ENCODE measurements at places on chromosomes 2 and 18.

DNA sequence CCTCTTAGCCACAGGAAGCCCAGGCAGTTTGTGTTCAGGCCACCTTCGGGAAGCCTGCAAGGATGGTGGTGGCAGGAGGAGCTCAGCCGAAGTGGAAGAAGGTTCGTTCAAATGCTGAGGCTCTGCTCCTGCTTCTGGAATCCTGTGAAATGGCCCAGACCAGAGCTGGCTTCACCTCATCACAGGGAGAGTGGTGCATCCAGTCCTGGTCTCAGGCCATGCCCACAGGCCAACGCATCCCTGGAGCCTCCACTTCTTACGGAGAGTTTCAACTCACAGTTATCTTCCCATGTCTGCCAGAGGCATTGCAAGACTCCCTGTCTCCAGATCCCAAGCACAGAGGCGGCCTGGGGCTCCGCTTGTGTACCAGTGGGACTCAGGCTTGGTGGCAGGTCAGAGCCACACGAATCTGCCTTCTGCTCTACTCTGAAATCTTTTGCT lies 82.3 kb downstream of the NDUFA10 start:
- DNase-seq = no peak

GRCh38 chr2:47488870-47489584 lies 86.1 kb downstream of the MSH2 start:
- peak; percentile 88 for DNase-seq

DNA sequence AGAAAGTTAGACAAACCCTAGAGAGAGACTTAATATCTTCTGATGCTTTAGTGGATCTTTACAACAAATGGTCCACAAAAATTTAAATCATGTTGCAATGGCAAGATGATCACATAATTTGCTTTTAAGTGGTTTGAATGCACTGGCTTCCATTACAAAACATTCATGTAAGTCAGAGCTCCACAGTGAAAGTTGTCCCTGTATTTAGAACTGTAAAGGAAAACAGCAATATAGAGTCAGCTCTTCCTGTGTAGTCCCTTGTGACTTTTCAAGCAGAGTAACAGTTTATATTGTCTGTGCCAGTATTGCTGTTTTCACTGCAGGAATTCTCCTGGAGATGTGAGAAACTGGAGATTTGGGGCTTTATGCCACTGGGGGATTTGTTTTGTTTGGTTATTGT lies 77.7 kb downstream of the MEIS1 start:
- no peak for DNase-seq

GRCh38 chr2:70808983-70809958 lies 11.1 kb downstream of the CLEC4F start:
- no peak for DNase-seq

DNA sequence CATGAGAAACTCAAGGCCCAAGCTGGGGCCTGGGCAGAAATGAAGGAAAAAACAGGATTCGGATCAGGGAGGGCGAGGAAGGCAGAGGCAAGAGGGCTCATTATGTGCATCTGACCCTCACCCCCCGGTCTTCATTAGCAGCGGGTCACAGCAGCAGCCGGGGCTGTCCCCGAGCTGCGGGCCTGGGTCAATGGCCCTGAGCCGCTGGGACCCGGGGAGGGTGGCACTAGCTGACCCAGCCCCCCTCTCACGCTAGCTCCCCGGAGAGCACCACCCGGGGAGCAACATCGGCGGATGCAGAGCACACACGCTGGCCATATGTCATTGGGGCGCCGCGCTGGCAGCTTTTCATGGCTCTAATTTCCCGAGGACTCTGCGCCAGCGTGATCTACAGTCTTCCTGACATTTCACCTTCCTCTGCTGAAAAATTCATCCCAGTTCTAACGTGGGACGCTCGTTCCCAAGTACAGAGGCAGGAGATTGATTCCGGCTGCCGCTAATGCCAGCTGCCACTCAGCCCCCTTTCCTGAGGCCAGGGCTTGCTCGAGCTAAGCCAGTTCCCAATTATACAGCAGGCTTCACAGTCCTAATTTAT lies 63.7 kb downstream of the EIPR1 start:
- peak; percentile 13 for DNase-seq

- DNase-seq = peak; percentile 93
Observed at GRCh38 chr2:236867441-236868260, 218.0 kb upstream of the COPS8 start.

- DNase-seq = peak; percentile 71
Observed at GRCh38 chr18:71529703-71530303, 1014.3 kb downstream of the CBLN2 start.

DNA sequence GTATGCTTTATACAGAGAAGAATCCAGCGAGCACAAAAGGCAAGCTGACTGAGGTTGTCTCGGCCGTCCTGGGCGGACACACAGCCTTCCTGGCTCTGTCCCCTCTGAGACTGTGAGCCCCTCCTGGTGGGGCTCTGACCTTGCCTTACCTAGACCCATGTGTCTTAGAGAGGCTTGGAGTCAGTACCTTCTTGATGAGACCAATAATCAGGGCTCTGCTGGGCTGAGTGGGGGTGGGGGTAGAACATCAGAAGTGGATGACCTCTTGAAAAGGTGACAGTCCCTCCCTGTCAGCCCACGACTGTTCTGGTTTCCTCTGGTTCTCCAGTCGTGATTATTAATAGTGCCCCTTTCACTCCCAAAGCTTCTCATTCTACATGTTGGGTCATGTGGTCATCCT lies 31.2 kb downstream of the TWIST2 start:
- DNase-seq = no peak

DNA sequence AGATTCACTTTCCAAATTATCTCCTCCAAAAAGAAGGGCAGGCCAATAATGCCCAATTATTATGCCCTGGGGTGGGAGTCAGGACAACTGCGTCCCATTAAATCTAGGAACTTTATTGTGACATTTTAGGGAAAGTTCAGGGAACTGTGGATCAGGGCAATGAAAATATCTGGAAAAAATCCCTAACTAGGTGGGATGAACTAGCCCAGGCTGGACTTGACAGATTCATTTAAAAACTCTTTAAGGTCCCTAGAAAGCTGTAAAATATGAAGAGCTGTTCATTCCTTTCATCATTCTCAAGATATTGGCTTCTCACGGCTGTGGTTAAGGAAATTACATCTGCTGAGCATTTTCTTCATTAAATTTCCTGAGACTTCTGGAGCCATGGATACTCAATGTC lies 8.2 kb downstream of the CREG2 start:
- no peak for DNase-seq

- DNase-seq = no peak
Observed at GRCh38 chr18:56358608-56359280, 279.6 kb downstream of the TXNL1 start.

- no peak for DNase-seq
Observed at GRCh38 chr2:234102112-234102511, 51.6 kb downstream of the SPP2 start.

GRCh38 chr2:117323331-117323730 lies 491.2 kb upstream of the DDX18 start:
- DNase-seq = no peak

- no peak for DNase-seq
Observed at GRCh38 chr2:176105730-176106580, 1.1 kb upstream of the HOXD11 start.

GRCh38 chr18:45506951-45507350 lies 108.3 kb upstream of the SLC14A2 start:
- no peak for DNase-seq

GRCh38 chr2:11477994-11478393 lies 12.0 kb upstream of the E2F6 start:
- DNase-seq = peak; percentile 77

- no peak for DNase-seq
Observed at GRCh38 chr2:28592481-28592880, 96.6 kb downstream of the PLB1 start.

GRCh38 chr2:4024605-4025004 lies 321.2 kb downstream of the DCDC2C start:
- DNase-seq = no peak

DNA sequence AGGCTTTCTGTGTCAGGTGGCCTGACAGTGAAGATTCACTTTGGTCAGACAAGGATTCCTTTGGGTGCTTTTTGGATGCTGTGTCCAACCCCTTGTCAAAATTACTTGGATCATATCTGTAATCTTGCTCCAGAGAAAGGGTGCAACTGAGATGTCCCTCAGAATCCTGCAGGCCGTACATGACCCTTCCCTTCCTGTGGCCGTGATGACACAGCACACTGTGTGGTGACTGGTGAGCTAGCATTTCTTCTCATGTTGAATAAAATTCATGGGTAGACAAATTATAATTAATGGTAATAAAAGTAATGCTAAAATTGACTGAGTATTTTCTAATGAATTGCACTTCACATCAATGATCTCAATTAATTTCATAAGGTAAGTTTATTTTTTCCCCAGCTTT lies 356.2 kb downstream of the LPIN1 start:
- DNase-seq = no peak

DNA sequence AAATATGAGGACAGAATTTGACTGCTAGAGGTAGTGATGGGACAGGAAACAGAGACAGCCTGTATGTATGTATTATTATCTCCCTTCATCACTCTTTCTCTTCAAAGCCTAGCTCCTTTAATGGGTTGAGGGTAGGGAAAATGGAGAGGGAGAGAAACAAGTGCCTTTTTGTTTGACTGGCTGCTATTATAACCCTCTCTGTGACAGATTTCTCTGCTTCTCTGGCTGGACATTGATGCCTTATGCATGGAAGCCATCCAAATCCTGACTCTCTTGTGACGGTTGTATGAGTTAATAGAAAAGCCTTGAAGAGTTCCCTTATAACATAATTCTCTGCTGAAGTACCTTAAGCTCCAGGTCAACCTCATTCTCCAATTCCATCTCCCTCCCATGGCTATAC lies 118.5 kb upstream of the COL5A2 start:
- DNase-seq = peak; percentile 34

DNA sequence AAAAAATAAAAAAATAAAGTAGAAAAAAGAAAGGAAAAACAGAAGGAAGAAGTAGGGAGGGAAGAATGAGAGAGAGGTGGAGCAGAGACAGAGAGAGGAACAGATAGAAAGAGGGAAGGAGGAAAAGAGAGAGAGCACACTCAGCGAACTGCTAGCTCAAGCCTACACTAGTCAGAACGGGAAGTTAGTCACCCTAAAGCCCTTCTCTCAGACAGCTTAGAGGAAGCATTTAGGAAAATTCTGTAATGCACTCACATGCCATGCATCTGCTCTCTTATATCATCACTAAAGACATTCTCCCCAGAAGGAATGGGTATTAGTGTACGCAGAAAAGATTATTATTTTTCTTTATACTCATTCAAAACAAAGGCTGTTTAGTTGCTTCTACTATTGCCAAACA lies 68.1 kb upstream of the SULT1C3 start:
- no peak for DNase-seq

- no peak for DNase-seq
Observed at GRCh38 chr2:56244506-56244905, 60.7 kb downstream of the CCDC85A start.

GRCh38 chr2:54574860-54575247 lies 118.7 kb downstream of the SPTBN1 start:
- DNase-seq = no peak

- DNase-seq = no peak
Observed at GRCh38 chr18:35731701-35732100, 150.2 kb downstream of the GALNT1 start.

- DNase-seq = peak; percentile 14
Observed at GRCh38 chr2:151097128-151097527, 164.5 kb downstream of the RBM43 start.

- DNase-seq = no peak
Observed at GRCh38 chr2:49332415-49332814, 178.1 kb upstream of the FSHR start.

- peak; percentile 69 for DNase-seq
Observed at GRCh38 chr18:76494231-76495005, 624 bp downstream of the ZNF516 start.

- DNase-seq = no peak
Observed at GRCh38 chr2:24259316-24259715, 84.5 kb downstream of the FAM228A start.

GRCh38 chr18:31649978-31650719 lies 34.2 kb downstream of the B4GALT6 start:
- DNase-seq = no peak

DNA sequence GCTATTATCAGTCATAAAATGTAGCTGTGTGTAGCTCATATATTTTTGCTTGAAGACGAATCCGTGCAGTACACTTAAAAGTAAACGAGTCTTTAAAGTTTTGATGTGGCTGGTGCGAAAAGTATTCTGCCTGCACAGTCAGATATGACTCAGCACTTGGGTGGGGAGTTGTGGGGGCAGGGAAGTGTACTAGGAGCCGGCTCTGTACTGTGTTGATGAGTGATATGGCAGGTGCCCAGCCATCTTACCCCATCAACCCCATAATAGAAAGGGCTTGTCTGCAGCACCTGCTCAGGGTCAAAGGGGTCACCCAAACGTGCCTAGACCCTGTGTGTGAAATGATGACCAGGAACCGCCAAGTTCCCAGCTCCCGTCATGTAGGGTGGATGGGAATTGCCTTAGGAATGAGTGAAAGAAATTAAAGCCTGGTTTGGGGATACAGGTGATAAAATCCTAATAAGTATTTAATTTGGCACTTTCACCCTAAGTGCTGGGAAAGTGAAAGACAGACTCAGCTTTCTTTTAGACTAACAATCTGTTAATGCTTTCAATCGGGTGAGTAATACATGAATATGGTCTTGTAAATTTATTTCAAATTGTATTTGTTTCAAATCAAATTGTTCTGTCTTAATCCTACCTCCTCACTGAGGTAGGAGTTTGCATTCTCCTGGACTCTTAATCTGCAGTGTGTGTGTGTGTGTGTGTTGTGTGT lies 48.0 kb downstream of the BCL2L11 start:
- peak; percentile 80 for DNase-seq

GRCh38 chr2:169513926-169514325 lies 4.4 kb downstream of the KLHL41 start:
- no peak for DNase-seq

GRCh38 chr2:31193806-31194205 lies 23.5 kb downstream of the CAPN14 start:
- DNase-seq = no peak

DNA sequence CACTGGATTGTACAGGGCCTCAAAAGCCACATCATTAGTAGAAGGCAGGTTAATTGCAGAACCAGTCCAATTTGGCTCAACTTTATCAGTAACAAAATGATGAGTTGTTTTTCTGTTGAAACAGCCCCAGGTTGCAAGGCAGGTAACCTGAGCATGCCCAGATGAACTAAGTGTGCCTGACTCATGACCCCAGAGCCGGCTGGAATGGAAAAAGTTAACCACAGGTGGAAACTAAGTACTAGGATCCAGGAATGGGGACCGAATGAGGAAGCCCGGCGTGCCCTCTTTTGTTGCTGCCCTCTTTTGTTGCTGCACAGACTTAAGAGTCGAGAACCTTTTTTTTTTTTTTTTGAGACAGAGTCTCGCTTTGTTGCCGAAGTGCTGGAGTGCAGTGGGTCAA lies 79.5 kb upstream of the YWHAQ start:
- no peak for DNase-seq

- DNase-seq = peak; percentile 69
Observed at GRCh38 chr18:54775686-54776085, 52.6 kb upstream of the RAB27B start.

- peak; percentile 20 for DNase-seq
Observed at GRCh38 chr2:151379169-151379568, 21.8 kb downstream of the TNFAIP6 start.

Measured in fibroblast of skin of right quadriceps (primary cell).